Large intestine (tissue), 12 donors: ENCODE measurements at places on chromosomes 3 and 15.
A peak's percentile ranks its signal among the peaks of the same experiment; 100 is the strongest.

DNA sequence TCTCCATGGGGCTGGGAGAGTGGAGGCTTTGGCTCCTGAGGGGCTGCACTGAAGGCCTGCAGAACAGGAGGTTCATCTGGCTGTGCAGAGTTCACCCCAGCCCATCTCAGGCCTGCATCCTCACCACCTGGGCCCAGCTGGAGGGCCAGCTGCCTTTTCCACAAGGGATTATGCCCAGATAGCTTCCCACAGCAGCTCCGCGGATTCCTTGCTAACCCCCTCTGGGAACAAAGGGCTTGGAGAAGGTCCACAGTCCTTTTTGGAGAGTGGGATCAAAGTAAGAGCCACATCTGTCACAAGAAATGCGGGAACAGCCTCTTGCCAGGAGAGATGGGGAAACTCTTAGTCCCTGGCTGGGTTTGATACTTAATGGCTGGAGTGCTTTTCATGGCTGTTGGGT, 164.7 kb upstream of the RGMA start:
- no peaks in the 10 kb centered on the region for H3K27me3 ChIP-seq
- no peaks in the 10 kb centered on the region for H3K36me3 ChIP-seq
- DNase-seq, result no peak
- H3K4me3 ChIP-seq, result no peak overlapping the region

GRCh38 chr3:43558171-43558570, 63.6 kb downstream of the ANO10 start:
- H3K4me1 ChIP-seq, result no peaks in the 10 kb centered on the region
- H3K36me3 ChIP-seq, result peaks cover 4% of the 10 kb centered on the region
- no peak for DNase-seq
- H3K27me3 ChIP-seq, result no peaks in the 10 kb centered on the region
- no peak overlapping the region for H3K4me3 ChIP-seq

GRCh38 chr3:13888576-13888975, 8.7 kb upstream of the WNT7A start:
- H3K4me3 ChIP-seq, result no peak overlapping the region
- DNase-seq, result no peak
- peaks cover 30% of the 10 kb centered on the region for H3K27me3 ChIP-seq

DNA sequence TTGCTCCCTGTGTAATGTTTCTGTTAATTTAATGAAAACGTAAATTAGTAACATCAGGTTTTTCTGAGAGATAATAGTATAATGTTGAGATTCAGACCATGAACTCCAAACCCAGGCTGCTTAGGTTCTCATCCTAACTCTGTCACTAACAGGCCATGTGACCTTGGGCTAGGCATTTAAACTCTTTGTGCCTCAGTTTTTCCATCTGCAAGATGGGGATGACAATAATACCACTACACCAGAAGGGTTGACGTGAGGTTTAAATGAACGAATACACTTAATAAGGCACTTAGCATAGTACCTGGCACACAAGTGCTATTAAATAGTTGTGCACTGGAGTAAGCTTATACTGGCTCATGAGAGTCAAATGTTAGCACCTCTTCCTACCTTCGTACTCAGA, 370.8 kb downstream of the MAGI1 start:
- no peak for DNase-seq
- no peaks in the 10 kb centered on the region for H3K4me1 ChIP-seq
- H3K36me3 ChIP-seq, result no peaks in the 10 kb centered on the region
- H3K27me3 ChIP-seq, result no peaks in the 10 kb centered on the region
- H3K27ac ChIP-seq, result no peak overlapping the region

DNA sequence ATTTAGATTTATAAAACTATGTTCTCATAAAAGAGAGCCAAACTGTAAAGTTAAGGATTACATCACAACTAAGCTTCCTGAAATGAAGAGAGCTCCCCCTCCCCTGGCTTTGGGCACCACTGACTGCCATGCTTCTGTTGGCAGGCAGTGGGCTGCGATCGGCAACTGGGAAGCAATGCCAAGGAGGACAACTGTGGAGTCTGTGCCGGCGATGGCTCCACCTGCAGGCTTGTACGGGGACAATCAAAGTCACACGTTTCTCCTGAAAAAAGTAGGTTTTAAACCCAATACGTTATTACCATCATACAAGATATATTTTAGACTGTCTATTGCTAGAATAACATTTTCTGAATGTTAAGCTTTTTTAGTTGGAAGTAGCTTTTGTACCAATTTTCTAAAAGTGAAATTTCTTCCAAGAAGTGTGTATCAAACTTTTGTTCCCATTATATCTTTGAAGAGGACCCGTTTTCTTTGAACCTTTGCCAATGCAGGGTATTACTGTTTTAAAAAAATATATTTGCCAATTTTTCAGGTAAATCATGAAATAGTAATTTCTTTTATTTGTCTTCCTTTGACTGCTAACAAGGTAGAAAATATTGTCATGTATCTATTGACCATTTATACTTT, 184.1 kb downstream of the ADAMTSL3 start:
- DNase-seq, result no peak
- H3K27ac ChIP-seq, result no peak overlapping the region
- no peaks in the 10 kb centered on the region for H3K27me3 ChIP-seq
- H3K36me3 ChIP-seq, result no peaks in the 10 kb centered on the region
- no peaks in the 10 kb centered on the region for H3K4me1 ChIP-seq

DNA sequence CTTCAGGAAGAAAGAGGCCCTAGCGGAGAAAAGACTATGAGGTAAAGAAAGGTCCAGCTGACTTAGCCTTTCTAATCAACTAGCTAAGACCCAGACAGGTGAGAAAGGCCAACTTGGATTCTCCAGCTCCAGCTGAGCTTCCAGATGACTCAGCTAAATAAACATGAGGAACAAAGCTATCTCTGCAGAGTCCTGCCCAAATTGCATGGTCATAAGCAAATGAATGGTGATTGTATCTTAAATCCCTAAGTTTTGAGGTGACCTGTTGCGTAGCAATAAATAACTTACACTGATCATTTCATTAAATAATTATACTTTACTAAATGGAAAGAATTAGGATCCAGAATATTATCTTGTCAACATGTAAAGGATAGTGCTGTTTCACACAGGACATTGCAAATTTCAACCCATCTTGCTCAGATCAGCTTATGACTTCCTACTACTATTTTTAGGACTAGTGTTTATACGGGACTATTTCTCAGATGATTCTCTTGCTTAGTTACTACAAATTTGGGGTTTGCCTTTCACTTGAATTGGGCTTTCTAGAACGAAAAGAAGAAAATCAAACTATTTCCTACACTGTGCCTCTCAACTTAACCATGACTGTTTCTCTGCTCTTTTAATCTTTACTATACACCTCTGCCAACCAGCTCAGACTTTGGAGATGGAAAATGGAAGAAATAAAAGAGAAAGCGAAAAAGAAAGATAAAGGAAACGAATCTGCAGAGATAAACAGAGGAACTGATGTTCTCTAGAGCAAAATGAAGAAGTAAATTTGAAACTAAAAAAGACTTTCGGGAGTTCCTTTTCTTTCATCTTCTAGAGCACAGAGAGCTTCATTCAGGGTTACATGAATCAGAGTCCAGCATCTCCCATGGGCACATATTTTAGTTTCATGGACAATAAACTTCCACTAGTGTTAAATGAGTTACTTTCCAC, 6.6 kb upstream of the ADGRG7 start:
- H3K27ac ChIP-seq, result peak overlapping the region; percentile 70
- no peaks in the 10 kb centered on the region for H3K36me3 ChIP-seq
- H3K27me3 ChIP-seq, result no peaks in the 10 kb centered on the region
- H3K4me3 ChIP-seq, result no peak overlapping the region
- peaks cover 16% of the 10 kb centered on the region for H3K4me1 ChIP-seq

- no peaks in the 10 kb centered on the region for H3K4me1 ChIP-seq
- H3K27ac ChIP-seq, result no peak overlapping the region
- DNase-seq, result no peak
- no peak overlapping the region for H3K4me3 ChIP-seq
- no peaks in the 10 kb centered on the region for H3K36me3 ChIP-seq
These were observed 59.4 kb upstream of the KCNMB2 start for GRCh38 chr3:178476886-178477285.

DNA sequence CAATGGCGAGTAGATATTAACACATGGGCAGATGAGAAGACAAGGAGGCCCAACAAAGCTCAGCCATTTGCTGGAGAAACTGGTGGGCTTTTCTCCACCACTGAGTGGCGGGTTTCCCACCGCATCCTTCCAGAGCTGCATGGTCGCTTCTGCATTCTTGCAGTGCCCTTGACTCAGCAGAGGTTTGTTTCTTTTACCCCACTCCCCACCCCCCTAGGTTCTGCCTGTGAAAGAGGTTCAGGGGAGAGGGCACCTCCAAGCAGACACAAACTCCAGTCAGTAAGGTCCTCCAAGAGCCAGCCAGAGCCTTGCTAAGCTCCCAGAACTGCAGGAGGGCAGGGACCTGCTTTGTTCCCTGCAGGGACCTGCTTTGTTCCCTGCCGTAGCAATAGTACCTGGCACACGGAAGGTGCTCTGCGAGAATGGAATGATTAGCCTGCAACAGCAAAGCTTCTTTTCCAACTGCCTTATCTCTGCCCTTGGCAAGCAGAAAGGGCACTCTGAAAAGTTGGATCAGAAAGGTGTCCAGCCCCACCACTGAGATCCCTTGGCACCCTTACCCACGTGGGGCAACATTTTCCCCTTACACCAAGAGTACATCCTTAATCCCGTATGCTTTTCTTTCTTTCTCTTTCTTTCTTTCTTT, 1.4 kb downstream of the PAQR5 start:
- H3K36me3 ChIP-seq, result no peaks in the 10 kb centered on the region
- no peak overlapping the region for H3K27ac ChIP-seq
- peaks cover 18% of the 10 kb centered on the region for H3K4me1 ChIP-seq

DNA sequence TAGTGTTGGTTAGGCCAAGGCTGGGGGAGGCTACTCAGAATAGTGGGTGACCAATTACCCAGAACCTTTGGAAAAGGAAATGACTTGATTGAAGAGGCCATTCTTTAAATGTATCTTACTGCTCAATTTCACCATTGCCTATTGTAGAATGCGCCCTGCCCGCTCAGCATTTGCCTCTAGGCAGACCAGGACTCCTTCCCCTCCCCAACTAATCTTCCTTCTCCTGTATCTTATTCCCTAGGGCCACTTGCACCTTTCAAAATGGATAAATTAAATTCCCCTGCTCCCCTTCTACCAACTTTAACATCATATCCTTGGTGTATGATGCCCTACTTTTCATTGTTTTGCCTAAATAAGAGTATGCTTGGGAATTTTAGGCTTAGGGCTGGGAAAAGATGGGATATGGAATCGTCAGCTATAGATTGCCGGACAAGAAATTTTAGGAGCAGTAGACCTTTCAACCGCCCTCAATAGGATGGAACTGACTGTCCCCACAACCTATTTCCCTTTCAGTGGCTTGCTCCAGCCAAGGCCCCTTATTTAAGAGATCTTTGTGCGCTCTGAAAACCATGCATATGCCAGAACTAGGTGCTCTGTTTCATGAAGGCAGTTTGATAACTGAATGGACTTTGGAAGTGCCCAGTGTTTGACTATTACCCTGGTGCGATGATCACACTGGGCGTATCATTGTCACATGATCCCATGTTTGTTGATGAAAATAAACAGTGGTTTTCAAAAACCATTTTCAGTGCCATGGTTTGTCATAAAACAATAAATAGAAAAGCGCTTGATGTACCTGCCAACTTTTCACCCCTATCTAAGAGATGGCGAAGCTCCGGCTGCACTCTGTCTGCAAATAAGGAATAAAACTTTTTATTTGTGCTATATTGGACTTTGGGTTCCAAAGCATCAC, 74.3 kb upstream of the TSEN2 start:
- no peaks in the 10 kb centered on the region for H3K36me3 ChIP-seq
- peak overlapping the region; percentile 90 for H3K27ac ChIP-seq
- no peaks in the 10 kb centered on the region for H3K27me3 ChIP-seq
- H3K4me1 ChIP-seq, result peaks cover 25% of the 10 kb centered on the region
- H3K4me3 ChIP-seq, result no peak overlapping the region

- H3K36me3 ChIP-seq, result no peaks in the 10 kb centered on the region
- no peaks in the 10 kb centered on the region for H3K4me1 ChIP-seq
- H3K4me3 ChIP-seq, result no peak overlapping the region
- DNase-seq, result no peak
- H3K27me3 ChIP-seq, result no peaks in the 10 kb centered on the region
- no peak overlapping the region for H3K27ac ChIP-seq
These were observed 75.7 kb upstream of the FBN1 start for GRCh38 chr15:48721061-48721810.

DNA sequence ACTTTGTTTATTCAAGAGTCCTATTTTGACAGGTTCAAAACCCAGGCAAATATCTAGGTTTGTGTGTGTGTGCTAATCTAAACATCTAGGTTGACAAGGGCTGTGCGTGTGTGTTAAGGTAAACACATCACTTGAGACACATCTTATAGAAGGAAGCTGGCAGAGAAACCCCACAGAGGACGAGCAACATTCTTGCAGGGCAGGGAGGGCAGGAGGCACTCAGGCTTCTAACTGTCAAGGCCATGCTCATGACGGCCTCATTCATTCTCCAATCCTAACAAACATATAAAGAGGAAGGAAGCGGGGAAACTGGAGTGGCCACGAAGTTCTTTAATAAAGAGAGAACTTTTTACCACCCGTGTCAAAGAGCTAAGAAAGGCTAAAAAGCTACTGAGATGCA, 43.4 kb downstream of the SLCO2A1 start:
- peaks cover 16% of the 10 kb centered on the region for H3K4me1 ChIP-seq
- no peaks in the 10 kb centered on the region for H3K36me3 ChIP-seq
- H3K27ac ChIP-seq, result no peak overlapping the region
- no peak for DNase-seq
- H3K4me3 ChIP-seq, result no peak overlapping the region
- no peaks in the 10 kb centered on the region for H3K27me3 ChIP-seq

DNA sequence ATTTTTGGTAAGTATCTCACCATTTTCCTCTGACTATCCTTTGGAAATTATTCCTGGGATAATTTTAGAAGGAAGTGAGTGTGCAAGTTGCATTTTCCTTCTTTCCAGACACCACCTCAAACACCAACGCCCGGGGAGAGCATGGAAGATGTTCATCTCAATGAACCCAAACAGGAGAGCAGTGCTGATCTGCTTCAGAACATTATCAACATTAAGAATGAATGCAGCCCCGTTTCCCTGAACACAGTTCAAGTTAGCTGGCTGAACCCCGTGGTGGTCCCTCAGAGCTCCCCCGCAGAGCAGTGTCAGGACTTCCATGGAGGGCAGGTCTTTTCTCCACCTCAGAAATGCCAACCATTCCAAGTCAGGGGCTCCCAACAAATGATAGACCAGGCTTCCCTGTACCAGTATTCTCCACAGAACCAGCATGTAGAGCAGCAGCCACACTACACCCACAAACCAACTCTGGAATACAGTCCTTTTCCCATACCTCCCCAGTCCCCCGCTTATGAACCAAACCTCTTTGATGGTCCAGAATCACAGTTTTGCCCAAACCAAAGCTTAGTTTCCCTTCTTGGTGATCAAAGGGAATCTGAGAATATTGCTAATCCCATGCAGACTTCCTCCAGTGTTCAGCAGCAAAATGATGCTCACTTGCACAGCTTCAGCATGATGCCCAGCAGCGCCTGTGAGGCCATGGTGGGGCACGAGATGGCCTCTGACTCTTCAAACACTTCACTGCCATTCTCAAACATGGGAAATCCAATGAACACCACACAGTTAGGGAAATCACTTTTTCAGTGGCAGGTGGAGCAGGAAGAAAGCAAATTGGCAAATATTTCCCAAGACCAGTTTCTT, 3.9 kb downstream of the NFKBIZ start:
- DNase-seq, result peak; percentile 39
- no peaks in the 10 kb centered on the region for H3K27me3 ChIP-seq

GRCh38 chr3:63689285-63689684, 36.8 kb downstream of the SNTN start:
- DNase-seq, result no peak
- no peaks in the 10 kb centered on the region for H3K36me3 ChIP-seq
- H3K4me1 ChIP-seq, result no peaks in the 10 kb centered on the region
- no peak overlapping the region for H3K27ac ChIP-seq
